ENCODE measurements at places on chromosomes 7 and 10.
A peak's percentile ranks its signal among the peaks of the same experiment; 100 is the strongest.

GRCh38 chr10:119750391-119751230 lies 24.8 kb downstream of the INPP5F start:
- peak; percentile 27 for DNase-seq

GRCh38 chr10:121481180-121481579 lies 117.1 kb downstream of the FGFR2 start:
- DNase-seq: no peak

GRCh38 chr7:1974290-1975101 lies 258.2 kb downstream of the MAD1L1 start:
- DNase-seq: no peak

DNA sequence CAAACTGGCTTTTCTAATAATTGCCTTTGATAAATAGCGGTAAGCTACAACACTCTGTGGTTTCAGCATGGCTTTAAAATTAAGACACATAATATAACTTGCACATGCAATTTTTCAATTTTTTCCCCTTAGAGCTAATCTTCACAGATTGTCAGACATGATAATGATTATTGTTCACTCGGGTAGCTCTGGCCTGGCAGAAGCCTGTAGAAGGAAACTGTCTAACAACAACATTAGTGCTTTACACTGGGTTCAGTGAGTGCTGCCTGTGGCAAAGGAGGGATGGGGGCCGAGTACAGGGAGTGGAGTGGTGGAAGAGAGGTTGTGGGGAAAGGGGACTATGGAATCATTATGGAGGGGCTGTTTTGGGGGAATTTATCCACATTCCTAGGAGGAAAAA lies 67.2 kb upstream of the AUTS2 start:
- no peak for DNase-seq

DNA sequence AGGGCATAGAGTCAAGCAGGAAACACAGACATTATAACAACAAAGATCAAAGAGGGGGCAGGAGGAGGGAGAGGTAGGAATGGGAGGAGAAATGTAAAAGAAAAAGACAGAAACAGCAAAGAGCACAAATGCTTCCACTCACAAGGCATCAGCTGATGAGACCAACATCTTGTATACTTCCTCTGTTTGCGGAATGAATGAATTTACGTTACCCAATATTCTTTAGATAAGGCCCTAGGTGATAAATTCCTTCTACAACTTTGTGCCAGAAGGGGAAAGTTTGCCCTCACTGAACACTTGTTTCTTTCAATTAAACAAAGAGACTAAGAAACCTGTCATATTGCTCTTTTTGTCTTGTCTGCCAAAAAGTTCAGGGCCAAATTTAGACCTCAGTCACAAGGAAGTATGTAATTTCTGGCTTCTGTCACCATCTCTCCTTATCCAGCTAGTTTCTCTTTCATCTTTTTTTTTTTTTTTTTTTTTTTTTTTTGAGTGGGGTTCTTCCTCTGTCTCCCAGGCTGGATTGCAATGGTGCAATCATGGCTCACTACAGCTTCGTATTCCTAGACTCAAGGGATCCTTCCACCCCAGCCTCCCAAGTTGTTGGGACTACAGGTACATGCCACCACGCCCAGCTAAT lies 116.4 kb upstream of the NANOS1 start:
- DNase-seq: no peak

- DNase-seq: no peak
Observed at GRCh38 chr7:98284335-98285036, 3.0 kb downstream of the BRI3 start.

- no peak for DNase-seq
Observed at GRCh38 chr7:111080495-111081105, 10.3 kb upstream of the LRRN3 start.

GRCh38 chr7:95596198-95597063 lies at the start of gene PDK4:
Gene PDK4, minus strand, starts transcription at chr7:95596516. Its CDS starts 223 bp downstream, at chr7:95596293.
- DNase-seq: no peak

DNA sequence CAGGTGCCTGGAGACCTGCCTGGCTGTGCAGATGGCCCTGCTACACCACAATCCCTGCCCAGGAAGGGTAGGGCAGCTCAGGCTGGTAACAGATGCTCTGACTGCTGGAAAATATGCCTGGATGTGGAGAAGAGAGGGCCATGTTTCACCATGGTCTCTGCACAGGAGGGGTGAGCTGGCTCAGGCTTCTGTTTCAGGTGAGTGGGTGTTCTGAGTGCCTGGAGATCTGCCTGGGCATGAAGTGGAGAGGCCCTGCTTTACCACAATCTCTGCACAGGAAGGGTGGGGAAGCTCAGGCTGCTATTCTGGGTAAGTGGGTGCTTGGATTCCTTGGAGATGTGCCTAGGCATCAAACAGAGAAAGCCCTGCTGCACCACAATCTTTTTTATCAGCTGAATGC lies 350.1 kb downstream of the KIF20B start:
- DNase-seq: no peak

- DNase-seq: no peak
Observed at GRCh38 chr10:8052341-8052955, 2.0 kb upstream of the GATA3 start.

DNA sequence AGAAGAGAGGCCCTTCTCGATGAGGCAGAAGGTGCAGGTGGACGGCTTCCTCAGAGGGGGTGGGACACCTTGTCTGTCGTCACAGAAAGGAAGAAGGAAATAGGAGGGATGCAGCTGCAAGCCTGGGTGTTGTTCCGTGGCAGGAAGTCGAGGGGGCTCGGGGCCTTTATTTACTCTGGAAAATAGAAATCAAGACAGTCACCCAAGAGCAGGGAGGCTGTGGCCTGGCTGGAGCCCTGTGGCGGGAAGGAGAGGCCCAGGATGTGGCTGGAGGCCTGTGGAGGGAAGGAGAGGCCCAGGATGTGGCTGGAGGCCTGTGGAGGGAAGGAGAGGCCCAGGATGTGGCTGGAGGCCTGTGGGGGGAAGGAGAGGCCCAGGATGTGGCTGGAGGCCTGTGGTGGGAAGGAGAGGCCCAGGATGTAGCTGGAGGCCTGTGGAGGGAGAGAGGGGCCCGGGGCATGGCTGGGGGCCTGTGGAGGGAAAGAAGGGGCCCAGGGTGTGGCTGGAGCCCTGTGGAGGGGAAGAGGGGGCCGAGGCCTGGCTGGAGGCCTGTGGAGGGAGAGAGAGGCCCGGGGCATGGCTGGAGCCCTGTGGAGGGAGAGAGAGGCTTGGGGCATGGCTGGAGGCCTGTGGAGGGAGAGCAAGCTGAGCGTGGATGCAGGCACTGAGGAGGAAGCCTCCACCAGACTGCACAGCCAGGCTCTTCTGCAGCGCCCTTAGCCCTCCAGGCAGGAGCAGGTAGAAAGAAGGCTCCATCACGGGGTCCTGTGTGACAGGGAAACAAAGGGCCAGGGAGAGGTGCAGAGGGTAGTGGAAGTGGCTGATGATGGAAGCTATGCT lies 97.3 kb upstream of the SFMBT2 start:
- DNase-seq: peak; percentile 88
